ENCODE measurements at places on chromosomes 13 and 19.

DNA sequence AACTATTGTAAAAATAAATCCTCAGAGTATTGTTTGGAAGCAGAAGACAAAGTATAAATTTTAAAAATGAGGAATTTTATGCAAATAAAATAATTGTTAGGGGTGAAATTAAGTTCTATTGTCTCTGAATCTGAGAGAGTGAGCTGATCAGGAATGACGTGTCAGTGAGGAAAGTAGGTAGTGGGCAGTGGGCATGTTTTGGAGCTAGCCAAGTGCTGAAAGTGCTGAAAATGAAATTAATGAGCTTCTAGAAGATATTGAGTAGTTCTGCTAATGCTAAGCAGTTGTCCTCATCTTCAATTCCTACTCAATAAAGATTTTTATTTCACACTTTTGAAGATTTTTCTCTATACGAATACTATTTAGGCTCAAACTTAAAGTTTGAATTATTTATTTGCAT lies 1167.8 kb upstream of the PCDH20 start:
- DNase-seq: no peak

DNA sequence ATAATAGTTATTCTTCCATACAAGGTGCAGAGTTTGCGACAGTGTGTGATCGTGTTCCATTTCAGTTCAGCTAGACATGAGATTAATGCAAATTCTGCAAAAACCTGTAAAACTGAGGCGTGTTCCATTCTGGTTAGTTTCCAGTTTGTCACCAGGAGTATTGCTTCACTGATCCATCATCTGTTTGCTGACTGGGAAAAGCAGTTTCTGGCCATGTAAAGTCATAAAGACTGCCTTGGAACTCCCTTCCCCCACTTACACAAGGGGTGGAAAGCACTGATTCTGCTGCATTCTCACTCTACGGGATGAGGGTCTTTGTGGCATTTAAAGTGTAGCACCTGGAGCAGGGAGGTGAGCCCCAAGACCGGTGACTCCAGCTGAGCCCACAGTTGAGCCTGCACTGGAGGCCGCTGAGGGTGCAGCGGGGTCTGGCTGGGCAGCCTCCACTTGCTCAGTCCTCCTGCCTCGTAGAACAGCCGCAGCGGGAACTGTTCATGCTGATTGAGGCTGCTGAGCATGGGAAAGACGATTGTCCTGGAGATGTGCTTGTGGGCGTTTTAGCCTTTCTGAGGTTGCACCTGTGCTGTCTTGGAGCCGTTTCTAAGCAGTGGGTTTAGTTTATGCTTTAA lies 2.0 kb downstream of the ZNF57 start:
- no peak for DNase-seq

DNA sequence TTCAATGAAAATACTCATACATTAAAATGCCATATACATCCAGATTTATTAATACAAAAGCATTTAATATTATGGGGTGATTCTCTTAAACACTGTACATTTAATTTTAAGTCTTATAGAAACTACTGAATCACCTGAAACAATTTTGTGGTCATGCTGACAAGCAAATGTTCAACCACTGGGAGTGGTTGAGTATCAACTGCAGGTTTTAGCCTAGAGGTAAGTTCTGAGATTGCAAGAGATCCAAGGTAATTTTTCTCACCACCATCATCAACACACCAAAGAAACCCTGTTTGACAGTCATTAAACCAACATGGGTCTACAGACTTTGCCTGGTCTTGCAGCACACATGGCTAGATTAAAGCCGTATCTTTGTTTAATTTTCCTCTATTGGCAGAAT lies 196.3 kb downstream of the LHFPL6 start:
- no peak for DNase-seq

DNA sequence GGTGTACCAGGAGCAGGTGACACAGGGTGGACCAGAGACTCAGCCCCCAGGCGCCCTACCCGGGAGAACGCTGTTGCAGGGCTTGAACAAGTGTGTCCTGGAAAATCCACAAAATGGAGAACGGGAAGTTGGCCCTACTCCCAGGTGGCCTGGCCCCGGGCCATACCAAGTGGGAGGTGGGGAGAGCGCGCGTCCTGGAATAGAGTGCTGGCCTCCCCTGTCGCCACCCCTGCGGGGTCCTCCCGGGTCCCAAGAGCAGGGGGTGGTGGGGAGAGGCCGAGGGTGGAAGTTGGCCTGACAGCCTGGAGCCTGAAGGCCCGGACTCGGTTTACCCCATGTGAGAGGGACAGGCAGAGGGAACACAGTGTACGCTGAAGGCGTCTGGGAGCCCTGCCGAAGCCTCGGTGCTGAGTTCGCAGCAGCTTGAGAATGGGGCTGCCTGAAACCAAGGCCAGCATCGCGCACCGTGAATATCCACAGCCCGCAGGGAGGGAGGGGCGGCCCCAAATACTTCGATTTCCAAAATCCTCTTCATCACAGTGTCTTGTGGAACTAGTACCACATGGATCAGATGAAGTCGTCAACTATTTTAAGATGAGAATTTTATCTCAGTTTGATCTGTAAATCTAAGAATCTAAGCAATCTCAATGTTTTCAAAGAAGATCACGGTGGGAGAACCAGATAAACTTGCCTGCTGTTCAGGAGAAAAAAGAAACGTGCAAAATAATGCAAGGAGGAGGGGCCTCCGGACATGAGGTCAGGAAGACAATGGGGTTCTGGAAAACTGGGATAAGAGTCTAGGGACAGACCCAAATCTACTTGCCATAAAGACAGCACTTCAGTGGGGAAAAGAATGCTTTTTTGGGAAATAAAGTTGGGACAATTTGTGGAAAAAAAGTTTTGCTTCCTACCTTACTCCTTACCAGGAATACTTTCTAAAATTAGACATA lies 10.4 kb upstream of the KLF16 start:
- DNase-seq: no peak

DNA sequence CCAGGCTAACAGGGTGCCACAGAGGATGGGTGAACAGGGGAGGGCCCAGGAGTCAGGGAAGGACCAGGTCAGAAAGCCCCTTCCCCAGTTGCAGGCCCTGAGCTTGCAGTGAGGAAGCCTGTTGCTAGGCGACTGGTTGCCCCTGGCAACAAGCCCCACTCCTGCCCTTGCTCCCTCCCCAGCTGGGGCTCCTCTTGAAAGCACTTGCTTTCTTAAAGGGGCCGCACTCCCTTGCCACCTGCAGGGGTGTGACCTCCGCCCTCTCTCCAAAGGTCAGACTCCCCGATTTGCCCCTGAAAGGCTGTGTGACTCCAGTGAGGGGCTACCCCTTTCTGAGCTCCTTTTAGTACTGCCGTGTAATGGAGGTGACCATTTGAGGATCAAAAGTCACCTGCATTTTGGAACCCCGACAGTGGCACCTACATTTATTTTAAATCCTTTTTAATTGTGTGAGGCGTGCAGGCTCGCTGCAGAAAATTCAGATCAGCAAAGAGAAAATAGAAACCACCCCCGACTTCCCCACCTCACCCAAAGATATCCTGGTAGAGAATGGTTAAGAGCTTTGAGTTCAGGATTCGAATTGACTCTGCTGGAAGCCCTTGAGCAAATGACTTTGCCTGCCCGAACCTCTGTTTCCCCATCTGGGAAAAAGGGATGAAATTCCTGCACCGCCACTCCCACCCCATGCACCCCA lies 4.8 kb downstream of the FCHO1 start:
- no peak for DNase-seq

GRCh38 chr19:13229246-13229645 lies 79.0 kb downstream of the IER2 start:
- no peak for DNase-seq

Data from stimulated activated CD8-positive, alpha-beta memory T cell treated with anti-CD3 and anti-CD28 coated beads, Interleukin-2, amount 100 ng/mL, for 1 hour (primary cell).